SK-N-SH treated with all-trans-retinoic acid at 6 μM for 48 hours (cell line): ENCODE measurements at places on chromosomes 3 and 15.

DNA sequence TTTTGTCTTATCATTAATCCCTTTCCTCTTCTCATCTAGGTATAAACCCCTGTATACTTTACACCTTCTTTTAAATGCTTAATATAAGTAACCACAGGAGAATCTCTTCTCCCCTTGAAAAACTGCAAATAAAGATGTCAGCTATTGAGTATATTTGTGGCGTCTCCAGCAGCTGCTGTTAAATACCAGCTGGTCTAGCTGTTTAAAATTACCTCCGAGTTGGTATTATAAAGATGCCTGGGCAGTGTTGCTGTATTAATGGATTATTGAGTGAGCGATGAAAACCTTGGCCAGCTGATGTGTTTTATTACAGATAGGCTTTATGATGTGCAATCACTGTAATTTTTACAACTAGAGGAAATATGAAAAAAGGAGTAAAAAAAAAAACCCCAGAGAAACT is 388.1 kb downstream of the TBC1D5 start:
- ATAC-seq: no peak

GRCh38 chr15:90031231-90031791 is 30.2 kb downstream of the ZNF710 start:
- no peak for ATAC-seq

DNA sequence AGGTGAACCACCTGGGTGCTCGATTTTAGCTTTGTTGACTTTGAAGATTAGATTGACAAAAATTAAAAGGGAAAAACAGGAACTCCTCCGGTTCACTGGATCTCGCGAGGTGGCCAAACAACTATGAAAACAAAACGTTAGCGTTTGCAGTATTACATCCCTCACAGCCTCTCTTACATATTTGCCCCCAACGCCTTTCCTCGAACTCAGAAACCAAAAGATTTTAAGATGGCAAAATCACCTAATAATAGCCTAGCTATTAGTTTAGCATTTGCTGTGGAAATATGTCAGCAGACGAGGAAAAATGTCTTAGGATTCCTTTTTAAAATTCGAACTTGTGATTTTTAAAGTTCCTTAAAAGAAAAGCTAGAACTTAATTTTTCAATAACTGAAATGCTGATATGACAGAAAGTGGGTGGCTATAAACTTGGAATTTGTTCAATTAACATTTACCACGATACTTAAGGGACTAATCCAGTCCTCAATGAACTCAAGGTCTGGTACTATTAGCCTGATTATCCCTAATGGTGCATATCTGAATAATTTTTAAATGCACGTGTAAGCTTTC is 491 bp upstream of the SENP7 start:
- peak; percentile 51 for ATAC-seq

- ATAC-seq: no peak
Observed at GRCh38 chr3:126040386-126040785, 43.5 kb downstream of the SLC41A3 start.

DNA sequence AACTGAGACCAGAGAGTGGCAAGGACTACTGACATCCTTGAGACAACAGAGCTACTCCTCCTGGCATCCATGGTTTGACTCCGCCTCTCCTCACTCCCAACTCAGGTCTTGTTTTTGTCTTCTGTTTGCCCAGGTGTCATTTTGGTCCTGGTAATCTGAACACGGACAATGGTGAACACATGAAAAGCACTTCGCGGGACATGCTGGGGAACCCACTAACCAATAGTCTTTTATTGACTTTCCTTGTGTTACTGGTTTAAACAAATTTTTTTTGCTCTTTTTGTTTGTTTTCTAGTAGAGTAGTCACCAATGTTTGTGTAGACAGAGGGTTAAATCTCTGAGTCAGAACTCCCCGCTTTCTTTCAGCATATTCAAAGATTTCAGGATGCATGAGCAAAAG is 38.4 kb downstream of the LARP6 start:
- no peak for ATAC-seq

DNA sequence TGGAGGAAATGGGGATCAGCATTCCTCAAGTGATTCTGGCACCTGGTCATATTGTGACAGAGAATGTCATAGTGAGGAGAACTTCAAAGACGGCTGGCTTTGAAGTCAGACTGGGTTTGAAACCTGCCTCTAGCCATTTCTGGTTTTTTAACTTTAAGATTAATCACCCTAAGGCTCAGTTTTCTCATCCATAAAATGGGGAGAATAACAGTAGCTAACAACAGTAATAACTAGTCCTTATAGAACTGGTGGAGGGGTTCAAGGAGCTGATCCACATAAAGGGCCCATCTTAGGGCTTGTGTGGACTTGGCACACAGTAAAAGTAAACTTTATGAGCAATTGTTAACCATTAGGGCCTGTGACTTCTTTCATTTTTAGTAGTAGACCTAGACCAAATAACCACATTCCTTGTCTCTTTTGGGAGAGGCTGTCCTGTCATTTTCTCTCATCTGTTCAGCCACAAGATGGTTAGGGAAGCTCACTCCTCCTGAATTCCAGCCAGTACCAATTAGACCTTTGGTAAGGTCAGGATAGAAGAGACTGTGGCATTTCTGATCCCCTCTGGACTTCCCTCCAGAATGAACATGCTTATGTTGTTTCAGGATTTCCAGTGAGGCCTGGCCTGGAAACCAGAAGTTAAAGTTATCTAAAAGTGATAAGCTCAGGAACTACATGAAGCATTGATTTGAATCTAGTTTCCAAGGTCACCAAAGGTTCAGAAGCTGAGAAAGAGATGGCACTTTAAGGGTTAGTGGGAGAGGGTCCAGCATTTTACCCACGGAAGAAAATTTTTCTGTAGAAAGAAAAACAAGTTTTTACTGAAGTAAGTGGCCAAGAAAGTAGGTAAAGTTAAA is 159.3 kb upstream of the DPH6 start:
- 0 out of 3 replicates have a peak, but pooled peaks have one; percentile 26 for ATAC-seq

DNA sequence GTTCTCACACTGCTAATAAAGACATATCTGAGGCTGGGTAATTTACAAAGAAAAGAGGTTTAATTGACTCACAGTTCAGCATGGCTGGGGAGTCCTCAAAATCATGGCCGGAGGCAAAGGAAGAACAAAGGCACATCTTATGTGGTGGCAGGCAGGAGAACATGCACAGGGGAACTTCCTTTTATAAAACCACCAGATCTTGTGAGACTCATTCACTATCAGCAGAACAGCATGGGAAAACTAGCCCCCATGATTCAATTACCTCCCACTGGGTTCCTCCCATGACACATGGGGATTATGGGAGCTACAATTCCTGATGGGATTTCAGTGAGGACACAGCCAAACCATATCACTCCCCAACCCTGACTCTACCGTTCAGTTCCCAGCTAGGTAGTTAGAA is 59.7 kb upstream of the MINAR1 start:
- ATAC-seq: no peak

- ATAC-seq: no peak
Observed at GRCh38 chr3:170295586-170295985, 61.9 kb upstream of the SKIL start.

- ATAC-seq: no peak
Observed at GRCh38 chr3:134481166-134481565, 4.6 kb downstream of the ANAPC13 start.
